ENCODE measurements at places on chromosomes 2 and 18.

DNA sequence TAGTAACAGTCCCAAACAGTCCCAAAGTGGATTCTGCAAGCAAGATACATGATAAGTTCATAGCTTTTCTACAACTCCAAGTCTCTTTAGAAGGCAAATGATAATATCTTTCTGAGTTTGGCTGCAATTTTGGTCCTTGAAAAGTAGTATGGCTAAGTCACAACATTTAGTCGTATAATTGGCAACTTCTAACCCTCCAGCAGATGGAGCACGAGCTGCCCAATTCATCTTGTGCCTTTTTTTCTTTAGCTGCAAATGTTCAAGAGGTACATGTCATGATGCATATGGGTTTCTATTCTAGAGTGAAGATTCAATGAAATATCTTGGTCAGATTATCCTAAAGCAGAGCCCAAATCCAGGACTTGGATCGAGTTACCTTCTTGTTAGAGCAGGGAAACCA lies 127.0 kb upstream of the KLHL14 start:
- DNase-seq: no peak

DNA sequence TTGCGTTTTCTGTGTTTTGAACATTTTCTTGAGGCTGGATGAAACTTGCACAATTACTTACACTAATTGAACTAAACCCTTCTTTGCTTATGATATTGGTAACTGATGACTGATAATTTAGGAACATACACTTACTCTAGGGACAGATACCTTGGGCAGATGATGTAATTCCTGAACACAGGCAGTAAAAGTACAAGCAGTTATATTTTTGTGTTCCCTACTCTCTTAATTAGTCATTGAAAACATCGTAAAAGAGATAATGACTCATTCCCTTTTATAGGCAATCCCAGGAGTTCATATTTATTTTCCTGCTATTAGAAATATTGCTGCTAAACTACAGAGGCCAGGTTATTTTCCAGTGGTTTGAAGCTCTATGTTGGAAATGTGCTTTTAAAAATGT lies 46.4 kb downstream of the CCDC85A start:
- no peak for DNase-seq

DNA sequence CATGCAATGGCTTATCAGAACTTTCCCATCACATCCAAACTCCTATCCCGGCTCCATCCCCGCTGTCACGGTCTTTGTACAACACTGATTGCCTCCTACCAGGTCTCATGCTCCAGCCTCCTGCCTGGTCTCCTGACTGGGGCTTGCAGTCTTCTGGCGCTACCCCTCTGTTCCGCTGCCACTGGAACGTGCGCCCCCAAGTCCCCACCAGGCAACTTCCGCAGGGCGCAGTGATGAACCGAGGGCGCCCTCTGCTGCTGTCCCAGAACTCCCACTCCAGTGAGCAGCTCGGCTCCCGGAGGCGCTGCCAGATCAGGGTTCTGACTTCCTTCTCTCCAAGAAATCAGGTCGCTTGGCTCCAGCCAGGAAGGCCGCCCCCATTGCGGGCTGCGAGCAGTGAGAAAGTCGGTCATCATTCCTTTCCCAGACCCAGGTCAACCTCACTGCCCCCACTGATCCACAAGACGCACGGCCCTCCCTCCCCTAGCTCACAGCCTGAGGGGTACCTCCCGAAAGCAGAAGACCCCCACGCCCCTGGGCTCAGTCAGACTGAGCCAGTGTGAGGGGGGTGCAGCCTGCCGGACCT lies 43.9 kb upstream of the RAB11FIP5 start:
- no peak for DNase-seq

- no peak for DNase-seq
These were observed 341.4 kb downstream of the LPIN1 start for GRCh38 chr2:12087671-12088380.

DNA sequence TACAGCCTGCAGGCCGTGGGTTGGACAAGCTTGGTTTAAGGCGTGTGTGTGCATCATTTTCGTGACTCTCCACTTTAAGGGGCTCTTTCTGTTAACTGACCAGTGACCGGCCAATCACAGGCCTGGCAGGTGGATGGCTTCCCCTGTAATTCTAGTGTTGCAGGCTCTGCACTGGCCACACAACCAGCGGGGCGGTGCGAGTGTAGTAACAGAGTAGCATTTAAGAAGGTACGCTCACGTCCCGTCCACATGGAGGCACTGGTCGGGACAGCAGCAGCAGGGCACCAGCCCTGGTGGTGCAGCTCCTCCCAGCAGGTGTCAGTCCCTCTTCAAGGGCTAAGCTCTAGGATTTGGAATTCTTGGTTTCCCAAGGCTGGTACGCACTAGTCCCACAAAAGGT lies 8.0 kb upstream of the ANO7 start:
- no peak for DNase-seq

DNA sequence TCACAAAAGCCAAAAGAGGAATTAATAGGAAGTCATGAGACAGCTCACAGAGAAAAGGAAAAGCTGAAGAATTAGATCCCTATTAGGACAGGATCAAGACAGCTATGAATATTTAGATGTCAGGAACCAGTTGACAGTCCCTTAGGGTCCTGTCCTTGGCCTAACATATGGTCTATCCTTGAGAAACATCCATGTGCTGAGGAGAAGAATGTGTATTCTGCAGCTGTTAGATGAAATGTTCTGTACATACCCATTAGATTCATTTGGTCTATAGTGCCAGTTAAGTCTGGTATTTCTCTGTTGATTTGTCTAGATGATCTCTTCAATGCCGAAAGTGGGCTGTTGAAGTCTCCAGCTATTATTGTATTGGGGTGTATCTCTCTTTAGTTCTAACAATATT lies 37.6 kb upstream of the SLC40A1 start:
- no peak for DNase-seq

DNA sequence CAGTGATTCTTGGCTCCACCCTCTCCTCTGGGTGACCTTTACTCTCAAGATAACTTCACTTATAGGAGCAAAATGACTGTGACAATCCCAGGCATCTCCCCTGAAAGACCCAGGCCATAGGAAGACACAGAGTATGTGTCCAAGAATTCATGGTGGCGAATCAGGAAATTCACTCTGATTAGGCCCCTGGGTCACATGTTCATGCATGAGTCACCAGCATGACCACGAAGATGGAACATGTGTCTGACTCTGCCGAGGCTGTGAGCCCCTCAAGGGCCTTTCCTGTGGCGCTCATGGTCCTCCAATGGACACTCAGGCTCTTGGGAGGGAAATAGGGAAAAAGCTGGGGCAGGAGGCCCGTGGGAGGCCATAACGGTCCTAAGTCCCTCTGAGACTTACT lies 74.0 kb upstream of the TEX51 start:
- no peak for DNase-seq

- no peak for DNase-seq
These were observed 60.1 kb downstream of the ITGB6 start for GRCh38 chr2:160139991-160140390.

- no peak for DNase-seq
These were observed 46.1 kb downstream of the BCL11A start for GRCh38 chr2:60507211-60507965.

- DNase-seq: no peak
These were observed 46.6 kb upstream of the TPO start for GRCh38 chr2:1366546-1367134.

- DNase-seq: no peak
These were observed 241.9 kb downstream of the BCL11A start for GRCh38 chr2:60311524-60311923.

- no peak for DNase-seq
These were observed 6.9 kb upstream of the DPYSL5 start for GRCh38 chr2:26840937-26841610.

- no peak for DNase-seq
These were observed 359.4 kb upstream of the RAB12 start for GRCh38 chr18:8249811-8250210.

DNA sequence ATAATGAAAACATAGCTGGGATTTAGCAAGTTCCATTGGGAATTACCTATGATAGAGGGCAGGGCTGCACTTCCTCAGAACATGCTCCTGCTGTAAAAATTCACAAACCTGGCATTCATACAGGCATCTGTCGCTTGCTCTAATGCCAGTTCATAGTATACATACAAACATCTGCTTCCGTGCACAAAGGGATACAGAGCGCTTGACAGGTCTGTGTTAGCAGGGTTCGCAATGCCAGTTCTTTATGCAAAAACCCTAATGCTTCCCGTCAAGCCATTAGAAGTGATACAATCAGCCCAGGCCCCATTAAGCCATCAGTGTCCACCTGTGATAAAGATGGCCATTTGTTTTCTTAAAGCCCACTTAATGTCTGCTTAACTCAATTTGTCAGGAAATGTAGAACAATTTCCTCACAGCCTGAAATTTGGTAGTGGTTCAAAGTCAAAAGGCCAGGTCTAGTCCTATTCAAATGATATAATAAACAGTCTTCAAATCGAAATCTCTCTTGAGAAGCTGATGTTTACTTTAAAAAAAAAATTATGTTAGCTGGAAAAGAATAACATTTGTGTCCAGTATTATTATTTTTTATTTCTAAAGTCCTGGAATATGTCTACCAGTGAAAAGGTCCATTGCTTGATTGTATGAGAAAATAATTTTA lies 556.3 kb downstream of the ARHGAP15 start:
- no peak for DNase-seq

DNA sequence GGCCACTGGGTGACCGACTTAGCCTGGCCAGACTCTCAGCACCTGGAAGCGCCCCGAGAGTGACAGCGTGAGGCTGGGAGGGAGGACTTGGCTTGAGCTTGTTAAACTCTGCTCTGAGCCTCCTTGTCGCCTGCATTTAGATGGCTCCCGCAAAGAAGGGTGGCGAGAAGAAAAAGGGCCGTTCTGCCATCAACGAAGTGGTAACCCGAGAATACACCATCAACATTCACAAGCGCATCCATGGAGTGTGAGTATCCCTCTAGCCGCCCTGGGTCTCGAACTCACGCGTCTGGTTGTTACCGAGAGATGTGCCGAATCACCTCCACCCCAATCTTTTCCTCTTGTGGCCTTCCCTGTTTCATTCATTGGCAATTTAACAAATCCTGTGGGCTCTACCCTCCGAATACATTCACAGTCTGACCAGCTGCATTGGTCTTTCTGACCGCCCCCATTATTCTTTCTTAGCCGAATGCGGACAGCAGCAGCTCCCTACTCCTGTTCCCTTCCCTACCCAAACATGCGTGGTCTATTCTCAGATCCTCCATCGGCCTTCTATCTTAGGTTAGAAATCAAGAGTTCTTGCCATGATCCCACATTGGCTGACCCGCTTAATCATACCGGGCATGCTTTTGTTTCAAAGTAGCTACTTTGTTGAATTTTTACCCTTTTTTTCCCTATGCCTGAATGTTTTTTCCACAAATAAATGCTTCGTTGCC lies 631 bp downstream of the RPL31 start:
- no peak for DNase-seq

DNA sequence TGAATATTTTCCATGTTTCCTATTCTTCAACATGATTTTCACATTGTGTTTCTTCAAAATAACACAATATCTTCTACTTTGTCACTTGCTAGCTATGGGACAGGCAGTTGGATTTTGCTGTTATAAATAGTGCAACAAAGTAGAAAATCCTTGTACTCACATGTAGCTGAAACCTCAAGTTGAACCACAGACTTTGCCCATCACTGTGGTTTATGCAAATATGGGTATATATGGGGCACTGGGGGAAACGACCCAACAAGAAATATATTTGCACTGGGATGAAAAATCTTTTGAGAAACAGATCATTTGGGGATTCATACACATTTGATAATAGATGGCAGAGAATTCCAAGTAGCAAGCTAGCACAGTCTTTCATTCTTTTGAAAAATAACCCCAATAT lies 486.3 kb upstream of the MAP2 start:
- no peak for DNase-seq

DNA sequence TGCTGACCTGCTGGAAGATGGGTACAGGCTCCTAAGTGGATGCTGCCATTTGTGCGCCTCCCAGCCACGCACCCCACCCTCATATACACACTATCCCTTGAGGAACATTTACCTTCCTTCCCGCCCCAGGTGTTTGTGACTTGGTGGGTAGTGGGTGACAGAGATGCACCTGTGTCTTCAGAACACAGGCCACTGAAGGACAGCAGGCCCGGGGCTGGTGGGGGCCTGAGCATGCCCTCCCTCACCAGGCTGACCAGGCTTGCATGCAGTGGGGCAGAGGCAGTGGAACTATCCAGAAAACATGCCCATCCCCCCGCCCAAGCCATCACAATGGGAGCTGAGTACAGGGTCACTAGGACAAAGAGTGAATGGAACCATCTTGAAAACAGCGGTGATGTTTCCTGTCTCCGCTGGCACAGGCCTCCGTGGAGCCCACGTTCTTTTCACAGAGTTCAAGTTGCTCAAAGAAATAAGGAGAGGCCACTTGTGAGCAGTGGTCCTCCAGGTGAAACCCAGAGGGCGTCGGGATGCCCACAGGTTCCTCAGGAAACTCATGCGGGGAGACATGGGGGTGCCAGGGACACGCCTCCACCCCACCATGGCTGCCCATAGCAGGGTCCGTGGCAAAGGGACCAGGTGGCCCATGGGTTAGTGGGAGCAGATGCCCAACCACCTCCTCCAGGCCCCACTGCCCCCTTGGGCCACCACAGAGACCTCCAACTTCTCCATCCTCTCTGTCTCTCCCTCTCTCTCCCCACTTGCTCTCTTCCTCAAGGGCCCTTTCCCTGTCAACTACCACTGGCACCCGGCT lies 90.9 kb downstream of the MALT1 start:
- no peak for DNase-seq

DNA sequence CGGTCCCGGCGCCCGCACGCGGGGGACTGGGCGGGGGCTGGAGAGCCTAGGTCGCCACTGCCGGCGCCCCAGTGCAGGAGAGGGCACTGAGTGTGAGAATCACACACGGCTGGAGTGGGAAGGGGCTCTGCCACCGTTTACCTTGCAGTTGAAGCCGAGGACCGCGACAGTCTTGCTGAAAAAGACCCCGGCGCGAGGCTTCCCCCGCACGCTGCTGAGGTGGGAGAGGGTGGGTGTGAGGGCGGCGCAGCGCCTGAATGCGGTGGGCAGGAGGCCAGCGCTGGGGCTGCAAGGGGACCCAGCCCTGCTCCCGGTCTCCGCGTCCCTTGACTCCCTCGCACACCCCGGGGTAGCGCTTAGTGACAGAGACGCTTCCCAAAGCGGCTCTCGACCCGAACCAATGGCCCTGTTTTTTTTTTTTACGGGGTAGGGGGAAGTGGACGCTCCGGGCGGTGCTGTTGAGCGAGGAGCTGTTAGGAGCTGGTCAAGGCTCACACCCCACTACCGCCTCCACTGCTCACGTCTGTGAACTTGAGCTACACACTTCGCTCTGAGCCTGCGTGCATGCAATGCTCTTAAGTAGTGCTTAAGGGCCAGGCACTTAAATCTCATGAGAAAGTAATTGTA lies 794 bp downstream of the NOTO start:
- no peak for DNase-seq

DNA sequence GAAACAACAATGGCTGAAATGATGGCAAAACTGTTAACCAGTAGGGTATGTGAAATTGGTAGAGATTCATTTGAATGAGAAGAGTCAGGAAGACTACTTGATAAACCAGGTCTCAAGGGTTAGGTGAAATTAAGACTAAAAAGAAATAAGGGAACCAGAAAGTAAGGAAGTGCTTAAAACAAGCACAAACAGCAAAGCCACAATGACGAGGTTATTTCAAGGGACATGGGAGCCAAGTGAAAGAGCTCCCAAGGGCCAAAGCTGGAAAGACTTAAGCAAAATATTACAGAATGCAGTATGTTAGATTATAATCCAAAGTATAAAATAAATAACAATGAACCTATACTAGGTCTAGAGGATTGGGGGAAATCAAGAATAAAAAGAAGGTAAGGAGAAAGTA lies 19.3 kb upstream of the CD302 start:
- DNase-seq: no peak

GRCh38 chr2:26128176-26128575 lies 44.7 kb upstream of the GAREM2 start:
- DNase-seq: no peak

GRCh38 chr2:79817288-79817687 lies 304.4 kb downstream of the CTNNA2 start:
- no peak for DNase-seq

Data from stimulated activated CD4-positive, alpha-beta T cell treated with anti-CD3 and anti-CD28 coated beads, Interleukin-1b, Interleukin-23, amount 100 ng/mL, for 1 hour (primary cell).